ENCODE measurements at places on chromosomes 16 and 17.
A peak's percentile ranks its signal among the peaks of the same experiment; 100 is the strongest.

DNA sequence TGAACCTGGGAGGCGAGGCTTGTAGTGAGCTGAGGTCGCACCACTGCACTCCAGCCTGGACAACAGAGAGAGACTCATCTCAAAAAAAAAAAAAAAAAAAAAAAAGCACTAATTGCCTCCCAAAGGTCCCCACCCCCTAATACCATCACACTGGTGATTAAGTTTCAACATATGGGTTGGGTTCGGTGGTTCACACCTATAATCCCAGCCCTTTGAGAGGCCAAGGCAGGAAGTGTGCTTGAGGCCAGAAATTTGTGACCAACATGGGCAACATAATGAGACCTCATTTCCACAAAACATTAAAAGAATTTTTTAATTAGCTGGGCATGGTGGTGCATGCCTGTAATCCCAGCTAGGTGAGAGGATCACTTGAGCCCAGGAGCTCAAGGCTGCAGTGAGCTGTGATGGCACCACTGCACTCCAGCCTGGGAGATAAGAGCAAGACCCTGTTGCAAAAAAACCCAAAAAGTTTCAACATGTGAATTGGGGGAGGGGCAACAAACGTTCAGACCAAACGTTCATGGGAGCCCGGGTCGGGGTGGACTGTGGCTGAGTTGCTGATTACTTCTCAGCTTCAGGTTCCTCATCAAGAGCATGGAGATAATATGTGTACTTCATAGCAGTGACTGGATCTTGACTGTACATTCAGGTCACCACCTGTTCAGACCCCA lies 62.1 kb upstream of the NOL11 start:
- no peak for DNase-seq

- DNase-seq, result no peak
Measured at GRCh38 chr17:3659541-3660111, 8.8 kb downstream of the TAX1BP3 start.

DNA sequence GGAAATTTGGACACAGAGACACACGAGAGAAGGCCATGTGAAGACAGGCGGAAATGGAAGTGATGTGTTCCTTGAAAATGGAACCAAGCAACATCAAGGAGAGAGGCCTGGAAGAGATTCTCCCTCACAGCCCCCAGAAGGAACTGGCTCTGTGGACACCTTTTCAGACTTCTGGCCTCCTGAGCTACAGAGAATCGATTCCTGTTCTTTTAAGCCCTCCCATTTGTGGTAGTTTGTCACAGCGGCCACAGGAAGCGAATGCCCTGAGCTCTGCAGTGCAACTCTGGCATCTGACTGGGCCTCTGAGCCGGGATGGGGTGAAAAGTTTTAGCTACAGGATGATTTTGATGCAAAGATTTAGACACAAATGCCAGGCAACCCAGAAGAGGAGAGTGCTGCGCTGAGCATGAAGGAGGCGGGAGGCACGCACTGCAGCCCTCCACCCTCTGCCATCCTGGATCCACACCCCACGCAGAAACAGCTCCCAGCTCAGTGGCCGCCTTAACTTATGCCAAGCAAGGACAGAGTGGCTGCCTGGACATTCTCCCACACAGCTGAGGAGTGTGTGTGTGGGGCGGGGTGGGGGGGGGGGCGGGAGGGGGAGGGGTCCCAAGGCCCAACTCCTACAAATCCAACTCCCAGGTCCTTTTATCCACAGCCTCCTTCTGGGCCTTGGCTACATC lies 2.2 kb downstream of the TIMP2 start:
- no peak for DNase-seq

DNA sequence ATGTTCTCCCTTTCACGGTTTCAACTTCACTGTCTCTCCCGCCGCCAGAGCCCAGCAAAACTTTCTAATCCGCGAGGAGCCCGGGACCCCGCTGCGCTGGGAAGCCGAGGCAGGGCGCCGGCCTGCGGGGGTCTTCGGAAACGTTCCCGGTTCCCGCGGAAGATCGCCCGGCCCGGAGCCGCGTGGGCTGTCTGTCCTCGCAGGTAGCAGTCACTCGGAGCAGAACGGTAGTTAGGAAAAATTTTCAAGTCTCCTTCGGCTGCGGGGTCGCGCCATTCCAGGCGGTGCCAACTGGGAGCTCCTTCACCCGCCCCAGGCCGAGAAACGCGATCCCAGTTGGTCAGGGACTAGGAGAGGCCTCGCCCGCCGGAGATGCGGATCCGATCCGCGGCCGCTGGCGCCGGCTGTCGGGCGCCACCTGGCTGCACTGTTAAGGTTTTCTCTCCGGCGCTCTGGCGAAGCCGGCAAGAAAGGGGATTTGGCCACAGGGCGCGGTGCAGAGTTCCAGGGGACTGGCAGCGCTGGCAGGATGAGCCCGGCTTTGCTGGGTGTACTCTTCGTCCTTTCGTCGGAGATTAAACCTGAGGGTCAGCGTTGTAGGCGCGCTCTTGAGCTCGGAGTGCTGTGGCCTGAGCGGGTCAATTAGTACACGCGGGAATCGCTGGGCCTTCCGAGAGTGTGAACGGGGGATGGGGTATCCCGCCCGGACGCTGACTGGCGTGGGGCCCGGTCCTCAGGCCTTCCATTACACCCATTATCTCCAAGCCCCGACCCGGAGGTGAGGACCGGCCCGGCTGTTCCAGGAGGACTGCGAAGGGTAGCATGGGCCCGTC lies 135.4 kb downstream of the KCNJ12 start:
- peak; percentile 77 for DNase-seq

- DNase-seq, result no peak
Measured at GRCh38 chr17:15941781-15942180, 3.1 kb upstream of the ADORA2B start.

GRCh38 chr17:27670791-27671590 lies 40.0 kb downstream of the LGALS9 start:
- no peak for DNase-seq

- DNase-seq, result no peak
Measured at GRCh38 chr16:50539822-50540710, 8.1 kb upstream of the NKD1 start.

DNA sequence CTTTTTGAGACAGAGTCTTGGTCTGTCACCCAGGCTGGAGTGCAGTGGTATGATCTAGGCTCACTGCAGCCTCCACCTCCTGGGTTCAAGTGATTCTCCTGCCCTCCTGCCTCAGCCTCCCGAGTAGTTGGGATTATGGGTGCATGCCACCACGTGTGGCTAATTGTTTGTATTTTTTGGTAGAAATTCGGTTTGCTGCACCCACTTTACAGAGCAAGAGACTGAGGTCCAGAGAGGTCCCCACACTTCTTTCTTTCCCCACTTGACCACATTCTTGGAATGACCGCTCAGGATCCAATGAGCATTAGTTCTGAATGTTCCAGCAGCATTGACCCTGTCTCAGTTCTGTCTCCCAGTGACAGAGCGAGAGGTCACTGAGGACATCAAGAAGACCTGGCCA lies 5.3 kb upstream of the SLC16A3 start:
- DNase-seq, result no peak

- DNase-seq, result no peak
Measured at GRCh38 chr16:85588562-85589503, 24.3 kb upstream of the GSE1 start.

DNA sequence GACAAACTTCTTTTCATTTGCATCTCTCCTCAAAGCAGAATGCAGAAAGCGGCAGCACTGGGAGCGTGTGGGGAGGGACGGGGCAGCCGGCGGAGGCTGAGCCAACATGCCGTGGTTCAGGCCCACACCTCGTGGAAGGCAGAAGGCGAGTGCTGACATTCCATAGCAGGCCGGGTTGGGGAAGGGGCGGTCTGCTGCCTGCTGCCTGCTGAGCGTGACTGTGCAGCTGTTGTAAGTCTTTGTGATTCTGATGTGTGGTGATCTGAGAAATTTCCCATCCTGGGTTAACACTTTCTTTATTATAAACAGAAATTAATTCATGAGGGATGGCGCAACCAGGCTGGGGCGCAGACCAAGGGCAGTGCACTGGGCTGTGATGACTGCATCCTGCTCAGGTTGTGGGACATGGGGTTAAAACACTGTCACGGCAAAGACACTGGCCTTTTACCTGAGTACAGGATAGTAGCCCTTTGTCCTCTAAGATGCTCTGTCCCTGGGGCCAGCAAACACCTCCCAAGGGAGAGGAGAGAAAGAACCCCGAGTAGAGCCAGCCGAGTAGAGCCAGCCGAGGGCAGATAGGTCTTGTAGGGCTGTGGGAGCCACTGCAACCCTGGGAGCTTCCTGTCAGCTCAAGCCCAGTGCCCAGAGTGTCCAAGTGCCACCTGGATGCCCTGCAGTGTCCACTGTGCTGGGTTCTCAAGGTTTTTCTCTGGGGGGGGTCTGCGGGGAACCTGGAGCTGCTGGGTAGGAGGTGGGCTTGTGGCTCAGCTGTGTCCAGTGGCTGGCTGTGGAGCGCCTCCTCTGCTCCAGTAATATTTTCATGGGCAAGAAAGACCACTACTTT lies 8.8 kb upstream of the DNASE1 start:
- DNase-seq, result no peak

GRCh38 chr17:16406742-16407674 lies 8.4 kb upstream of the TRPV2 start:
- DNase-seq, result no peak

DNA sequence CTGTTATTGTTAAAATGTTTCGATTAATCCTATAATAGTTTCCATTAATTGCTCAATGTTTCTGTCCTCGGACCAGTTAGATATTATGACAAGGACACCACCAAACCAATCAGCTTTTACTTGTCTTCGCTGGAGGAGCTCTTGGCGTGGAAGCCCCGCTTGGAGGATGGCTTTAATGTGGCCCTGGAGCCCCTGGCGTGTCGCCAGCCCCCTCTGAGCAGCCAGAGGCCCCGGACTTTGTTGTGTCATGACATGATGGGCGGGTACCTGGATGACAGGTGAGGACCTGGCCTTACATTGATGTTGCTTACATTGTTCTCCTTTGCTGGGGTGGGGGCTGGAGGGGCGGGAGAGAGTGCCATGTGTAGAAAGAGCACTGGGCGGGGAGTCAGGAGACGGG lies 3.0 kb downstream of the ENGASE start:
- DNase-seq, result no peak

- DNase-seq, result no peak
Measured at GRCh38 chr16:84836967-84837366, 17.2 kb downstream of the CRISPLD2 start.

DNA sequence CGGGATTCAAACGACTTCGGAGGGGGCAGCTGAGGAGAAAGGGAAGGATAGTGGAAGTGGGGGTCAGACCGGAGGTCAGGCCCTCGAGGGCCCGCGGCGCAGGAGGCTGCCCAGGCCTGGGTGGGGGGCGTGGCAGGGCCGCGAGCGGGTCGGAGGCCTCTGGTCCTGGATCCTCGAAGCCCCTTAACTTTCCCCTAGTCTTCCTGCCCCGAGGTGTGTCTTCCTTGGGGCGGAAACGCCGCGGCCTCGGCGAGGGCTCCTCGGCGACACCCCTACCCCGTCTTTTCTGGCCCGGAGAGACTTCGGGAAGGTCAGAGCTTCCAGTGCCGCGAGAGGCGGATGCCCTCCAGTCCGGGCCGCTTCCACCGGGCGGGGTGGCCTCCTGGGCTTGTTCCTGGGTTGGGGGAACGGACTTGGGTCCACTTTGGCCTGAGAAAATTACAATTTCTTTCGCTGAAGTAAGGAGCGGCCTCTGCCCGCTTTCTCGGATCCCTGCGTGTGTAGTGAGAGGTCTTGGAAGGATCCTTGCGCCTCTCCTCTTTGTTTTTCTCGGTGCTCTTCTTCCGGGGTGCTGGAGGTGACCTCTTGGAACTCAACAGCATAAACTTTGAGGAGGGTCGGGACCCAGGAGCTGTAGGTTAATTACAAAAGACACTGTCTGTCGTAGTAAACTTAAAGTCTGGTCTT lies 491 bp downstream of the IST1 start:
- peak; percentile 16 for DNase-seq

Measured in NCI-H2171 treated with DMSO at 0.1 percent for 48 hours (cell line).